Breast epithelium (tissue), 4 donors: ENCODE measurements at places on chromosomes 7 and 10. TPM values are rescaled to one million over a fixed set of nuclear protein-coding genes. Genes with fewer than 3 reads are reported as not detected.

OR9A2 gene
- 2.0 TPM for total RNA-seq

DKK1 gene
- 2.0 TPM for total RNA-seq

CRYGN gene
- total RNA-seq = not detected

EPO gene
- not detected for total RNA-seq

VWDE gene
- 17.0 TPM for total RNA-seq

POLR2J2 gene
- total RNA-seq = 0.88 TPM

SEMA3C gene
- 108 TPM for total RNA-seq

TMEM26 gene
- not detected for total RNA-seq

CALU gene
- total RNA-seq = 104 TPM

DNA sequence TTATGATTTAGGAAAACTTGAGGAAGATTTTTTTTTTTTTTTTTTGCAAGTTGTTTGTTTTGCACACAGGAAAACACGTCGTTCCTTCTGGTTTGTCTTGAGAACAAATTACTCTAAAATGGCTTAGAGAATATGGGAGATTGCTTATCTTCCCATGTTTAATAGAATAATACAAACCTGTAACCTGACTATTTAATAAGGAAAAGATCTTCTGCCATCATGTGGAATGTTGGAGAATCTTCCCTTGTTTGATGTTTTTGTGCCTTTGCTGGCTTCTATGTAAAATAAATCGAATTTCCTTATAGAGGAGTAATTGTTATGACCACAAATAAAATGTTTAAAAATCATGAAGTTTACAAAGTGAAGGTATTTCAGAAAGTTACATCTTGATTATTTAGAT is 818.8 kb downstream of the GATA3 start:
- no peaks in the 10 kb centered on the region for H3K27me3 ChIP-seq
- no peak overlapping the region for H3K4me3 ChIP-seq
- no peaks in the 10 kb centered on the region for H3K4me1 ChIP-seq
- no peaks in the 10 kb centered on the region for H3K36me3 ChIP-seq
- H3K27ac ChIP-seq = no peak overlapping the region

GRCh38 chr7:90625051-90625450 is 28.9 kb downstream of the CDK14 start:
- H3K27me3 ChIP-seq = no peaks in the 10 kb centered on the region
- H3K4me3 ChIP-seq = no peak overlapping the region
- no peak for DNase-seq
- no peaks in the 10 kb centered on the region for H3K36me3 ChIP-seq
- H3K27ac ChIP-seq = peak overlapping the region; percentile 17
- H3K4me1 ChIP-seq = no peaks in the 10 kb centered on the region

- H3K27me3 ChIP-seq = no peaks in the 10 kb centered on the region
- DNase-seq = no peak
- no peaks in the 10 kb centered on the region for H3K4me1 ChIP-seq
- H3K4me3 ChIP-seq = no peak overlapping the region
- H3K27ac ChIP-seq = no peak overlapping the region
These were observed 30.0 kb upstream of the LANCL2 start for GRCh38 chr7:55335151-55335550.

GRCh38 chr7:1214516-1214915 is 18.2 kb upstream of the UNCX start:
- H3K4me3 ChIP-seq = no peak overlapping the region
- H3K36me3 ChIP-seq = no peaks in the 10 kb centered on the region
- no peaks in the 10 kb centered on the region for H3K4me1 ChIP-seq

DNA sequence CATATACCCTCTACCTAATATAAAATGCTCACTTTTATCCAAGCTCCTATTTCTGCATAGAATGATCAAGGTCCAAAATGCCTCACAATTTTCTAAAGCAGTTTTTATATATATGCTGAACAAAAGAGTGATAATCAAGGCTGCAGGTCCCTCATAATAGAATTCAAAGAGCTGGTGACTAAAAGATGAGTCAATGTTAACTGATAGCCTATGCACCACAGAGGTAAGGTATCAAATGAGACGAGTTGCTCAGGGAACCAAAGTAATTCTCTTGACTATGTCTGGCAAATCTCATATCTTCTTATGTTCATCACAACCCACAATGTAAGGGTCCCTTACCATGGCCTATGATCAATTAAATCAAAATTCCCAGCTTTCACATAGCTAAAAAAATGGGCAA is 15.2 kb downstream of the PDZD8 start:
- no peaks in the 10 kb centered on the region for H3K27me3 ChIP-seq
- DNase-seq = no peak
- H3K4me1 ChIP-seq = no peaks in the 10 kb centered on the region
- no peak overlapping the region for H3K27ac ChIP-seq
- no peak overlapping the region for H3K4me3 ChIP-seq

GRCh38 chr10:132394201-132394811 is 2.7 kb upstream of the PWWP2B start:
- H3K36me3 ChIP-seq = no peaks in the 10 kb centered on the region
- no peaks in the 10 kb centered on the region for H3K27me3 ChIP-seq
- peaks cover 11% of the 10 kb centered on the region for H3K4me1 ChIP-seq

- peak; percentile 93 for DNase-seq
- H3K36me3 ChIP-seq = no peaks in the 10 kb centered on the region
- peak overlapping the region; percentile 4 for H3K4me3 ChIP-seq
- H3K4me1 ChIP-seq = no peaks in the 10 kb centered on the region
- no peaks in the 10 kb centered on the region for H3K27me3 ChIP-seq
These were observed 38.5 kb downstream of the MTURN start for GRCh38 chr7:30173058-30173897.

GRCh38 chr10:381805-382204 is 246.6 kb downstream of the ZMYND11 start:
- H3K4me3 ChIP-seq = no peak overlapping the region
- H3K27me3 ChIP-seq = no peaks in the 10 kb centered on the region
- no peak for DNase-seq
- H3K27ac ChIP-seq = no peak overlapping the region

GRCh38 chr10:129465796-129466702 is 992 bp upstream of the MGMT start:
- H3K27ac ChIP-seq = peak overlapping the region; percentile 69
- DNase-seq = no peak
- H3K36me3 ChIP-seq = no peaks in the 10 kb centered on the region
- H3K27me3 ChIP-seq = no peaks in the 10 kb centered on the region

DNA sequence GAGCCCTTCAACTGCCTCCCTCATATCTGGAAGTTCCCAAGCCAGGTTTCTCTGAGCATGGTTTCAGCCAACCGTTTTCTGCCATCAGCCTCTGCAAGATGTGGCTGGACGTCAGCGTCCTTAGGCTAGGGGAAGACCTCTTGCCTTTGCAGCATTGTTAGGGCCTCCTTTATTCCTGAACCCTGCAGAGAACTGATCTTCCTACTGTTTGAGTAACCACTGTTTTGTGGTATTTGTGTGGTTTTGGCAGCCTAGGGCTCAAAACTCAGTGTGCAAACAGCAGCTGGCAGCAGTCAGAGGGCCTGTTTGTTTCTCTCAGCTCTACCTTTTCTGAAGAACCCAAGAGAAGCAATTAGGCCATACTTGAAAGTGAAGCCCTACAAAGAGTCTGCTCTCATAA is 83.4 kb upstream of the SEMA3E start:
- no peaks in the 10 kb centered on the region for H3K36me3 ChIP-seq
- H3K27me3 ChIP-seq = no peaks in the 10 kb centered on the region
- no peak overlapping the region for H3K27ac ChIP-seq
- DNase-seq = no peak

DNA sequence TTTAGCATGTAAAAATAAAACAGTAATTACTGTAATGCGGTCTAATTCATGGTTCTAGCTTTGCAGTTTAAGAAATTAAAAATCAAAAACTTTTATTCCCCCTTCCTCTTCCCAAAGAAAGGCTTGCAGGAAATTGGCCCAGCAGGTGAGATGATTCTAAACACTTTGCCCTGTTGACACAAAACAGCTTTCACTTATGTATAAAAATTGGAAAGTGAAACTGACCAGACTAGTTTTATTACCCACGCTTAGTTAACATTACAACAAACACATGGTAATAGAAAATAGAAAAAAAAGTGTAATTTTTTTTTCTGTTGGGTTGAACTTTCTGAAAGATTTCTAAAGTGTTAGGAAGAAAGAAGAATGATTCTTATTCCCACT is 1.2 kb upstream of the CCDC6 start:
- DNase-seq = no peak
- no peaks in the 10 kb centered on the region for H3K36me3 ChIP-seq
- H3K4me3 ChIP-seq = peak overlapping the region; percentile 98
- H3K4me1 ChIP-seq = no peaks in the 10 kb centered on the region
- H3K27me3 ChIP-seq = no peaks in the 10 kb centered on the region

GRCh38 chr7:113142385-113143119 is 24.2 kb upstream of the SMIM30 start:
- no peaks in the 10 kb centered on the region for H3K4me1 ChIP-seq
- H3K27ac ChIP-seq = no peak overlapping the region
- no peaks in the 10 kb centered on the region for H3K27me3 ChIP-seq

- H3K4me1 ChIP-seq = no peaks in the 10 kb centered on the region
- H3K36me3 ChIP-seq = no peaks in the 10 kb centered on the region
- DNase-seq = no peak
- no peak overlapping the region for H3K4me3 ChIP-seq
- H3K27me3 ChIP-seq = no peaks in the 10 kb centered on the region
These were observed 60.3 kb upstream of the PLXNA4 start for GRCh38 chr7:132636581-132636980.

DNA sequence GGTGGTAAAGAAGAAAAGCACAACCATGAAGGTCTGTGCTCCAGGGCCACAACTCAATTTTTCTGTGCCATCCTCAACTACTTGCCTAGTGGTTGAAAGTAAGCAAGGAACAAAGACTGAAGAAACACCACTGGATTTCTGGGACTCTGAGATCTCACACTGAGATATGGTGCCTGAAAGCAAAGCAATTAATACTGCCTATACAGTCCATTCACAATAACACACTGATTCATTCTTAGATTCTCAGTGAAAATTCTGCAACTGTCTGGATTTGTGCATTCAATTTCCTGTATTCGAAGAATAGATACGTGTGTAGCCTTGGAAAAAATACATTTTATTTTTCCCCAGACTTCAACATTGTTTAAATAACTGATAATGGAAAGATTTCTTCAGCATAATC is 116.4 kb upstream of the FAM133B start:
- no peak overlapping the region for H3K4me3 ChIP-seq
- no peaks in the 10 kb centered on the region for H3K4me1 ChIP-seq
- H3K27ac ChIP-seq = no peak overlapping the region
- no peaks in the 10 kb centered on the region for H3K36me3 ChIP-seq
- H3K27me3 ChIP-seq = no peaks in the 10 kb centered on the region

DNA sequence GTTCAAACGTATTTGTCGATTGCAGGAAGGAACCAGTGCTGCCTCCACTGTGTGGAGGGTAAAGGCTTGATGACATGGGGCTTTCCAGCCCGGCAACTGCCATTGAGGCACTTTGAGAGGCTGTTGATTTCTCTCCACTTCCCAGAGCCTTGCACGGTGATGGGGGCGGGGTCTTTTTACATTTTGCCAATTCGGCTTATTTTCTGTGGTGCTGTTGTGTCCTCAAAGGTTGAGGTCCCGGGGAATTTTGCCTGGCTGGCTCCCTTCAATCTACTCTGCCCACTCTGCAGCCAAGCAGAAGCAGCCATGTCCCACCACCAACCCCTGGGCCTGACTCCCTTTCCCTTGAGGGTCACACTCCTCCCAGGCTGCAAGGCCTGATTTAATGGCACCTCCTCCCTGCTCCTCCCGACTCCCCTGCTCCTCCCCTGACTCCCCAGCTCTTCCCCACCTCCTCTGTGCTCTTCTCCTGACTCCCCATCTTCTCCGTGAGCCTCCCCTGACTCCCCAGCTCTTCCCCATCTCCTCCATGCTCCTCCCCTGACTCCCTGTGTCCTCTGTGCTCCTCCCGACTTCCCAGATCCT is 39.0 kb downstream of the OAT start:
- H3K4me3 ChIP-seq = no peak overlapping the region
- DNase-seq = no peak
- H3K27ac ChIP-seq = no peak overlapping the region

- DNase-seq = no peak
- no peaks in the 10 kb centered on the region for H3K36me3 ChIP-seq
- H3K27ac ChIP-seq = no peak overlapping the region
- no peaks in the 10 kb centered on the region for H3K27me3 ChIP-seq
- H3K4me1 ChIP-seq = no peaks in the 10 kb centered on the region
- no peak overlapping the region for H3K4me3 ChIP-seq
These were observed 1112.9 kb upstream of the AUTS2 start for GRCh38 chr7:68485253-68485917.
